ENCODE measurements at places on chromosomes 11 and 22.
A peak's percentile ranks its signal among the peaks of the same experiment; 100 is the strongest.

- DNase-seq: peak; percentile 4
Measured at GRCh38 chr11:123507043-123507442, 77.0 kb downstream of the GRAMD1B start.

GRCh38 chr11:35142481-35143075 lies 3.6 kb downstream of the CD44 start:
- DNase-seq: no peak

GRCh38 chr11:134528453-134528852 lies 116.4 kb upstream of the B3GAT1 start:
- no peak for DNase-seq

GRCh38 chr11:119664063-119664572 lies 64.9 kb downstream of the NECTIN1 start:
- no peak for DNase-seq

GRCh38 chr22:40281717-40282116 lies 64.6 kb upstream of the ADSL start:
- no peak for DNase-seq

GRCh38 chr11:3970108-3970507 lies 114.6 kb downstream of the STIM1 start:
- DNase-seq: no peak

- DNase-seq: no peak
Measured at GRCh38 chr11:102085864-102086551, 24.2 kb upstream of the YAP1 start.

DNA sequence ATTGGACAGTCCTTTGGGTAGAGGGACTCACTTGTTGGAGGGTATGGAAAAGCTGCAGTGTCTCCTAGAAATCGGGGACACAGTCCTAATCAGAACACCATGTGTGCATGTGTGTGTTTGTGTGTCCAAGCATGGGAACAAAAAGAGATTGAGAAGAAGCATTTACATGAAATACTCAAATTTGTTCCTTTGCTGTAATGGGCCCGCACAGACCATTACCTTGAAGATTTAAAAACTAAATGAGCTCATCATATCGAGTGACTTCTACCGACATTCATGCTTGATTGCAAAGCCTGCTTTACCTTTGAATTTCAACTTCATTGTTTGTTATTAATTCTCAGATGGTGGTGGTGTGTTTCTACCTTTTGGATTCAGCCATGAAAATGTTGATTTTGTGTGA lies 106.9 kb downstream of the ZBTB16 start:
- DNase-seq: no peak

Data from skin of body (tissue), 3 donors.